Esophagus muscularis mucosa (tissue), 4 donors: ENCODE measurements at places on chromosomes 4 and X.

- no peak for DNase-seq
Measured at GRCh38 chr4:73777612-73778011, 37.2 kb downstream of the CXCL8 start.

DNA sequence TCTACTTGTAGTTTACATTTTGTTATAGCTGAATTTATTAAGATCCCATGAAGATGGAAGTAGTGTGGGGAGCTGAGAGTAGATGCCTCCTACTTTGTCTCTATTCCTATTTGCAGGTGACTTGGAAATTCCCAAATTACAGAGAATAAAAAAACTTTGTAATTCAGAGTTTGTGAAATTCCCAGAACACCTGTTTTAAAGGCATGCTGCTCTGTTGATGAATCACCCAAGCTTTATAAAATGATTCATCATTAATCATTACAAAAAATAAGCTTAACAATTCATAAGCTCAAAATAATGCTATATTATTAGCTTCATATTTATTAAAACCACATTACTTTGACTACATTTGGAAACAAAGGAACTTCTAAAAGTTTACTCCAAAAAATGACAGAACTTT is 856.3 kb downstream of the RPA4 start:
- DNase-seq, result no peak

- DNase-seq, result no peak
Measured at GRCh38 chr4:154807042-154807630, 26.1 kb downstream of the RBM46 start.

GRCh38 chrX:121084903-121085611 is 37.6 kb downstream of the GLUD2 start:
- DNase-seq, result no peak

- no peak for DNase-seq
Measured at GRCh38 chrX:98924511-98924910, 1485.6 kb downstream of the PCDH19 start.
